Fibroblast of skin of scalp (primary cell): ENCODE measurements at places on chromosomes 5 and 9.

- peak; percentile 65 for DNase-seq
Measured at GRCh38 chr5:129771058-129771838, 23.4 kb downstream of the MINAR2 start.

- no peak for DNase-seq
Measured at GRCh38 chr5:83251849-83252248, 174.5 kb downstream of the XRCC4 start.

DNA sequence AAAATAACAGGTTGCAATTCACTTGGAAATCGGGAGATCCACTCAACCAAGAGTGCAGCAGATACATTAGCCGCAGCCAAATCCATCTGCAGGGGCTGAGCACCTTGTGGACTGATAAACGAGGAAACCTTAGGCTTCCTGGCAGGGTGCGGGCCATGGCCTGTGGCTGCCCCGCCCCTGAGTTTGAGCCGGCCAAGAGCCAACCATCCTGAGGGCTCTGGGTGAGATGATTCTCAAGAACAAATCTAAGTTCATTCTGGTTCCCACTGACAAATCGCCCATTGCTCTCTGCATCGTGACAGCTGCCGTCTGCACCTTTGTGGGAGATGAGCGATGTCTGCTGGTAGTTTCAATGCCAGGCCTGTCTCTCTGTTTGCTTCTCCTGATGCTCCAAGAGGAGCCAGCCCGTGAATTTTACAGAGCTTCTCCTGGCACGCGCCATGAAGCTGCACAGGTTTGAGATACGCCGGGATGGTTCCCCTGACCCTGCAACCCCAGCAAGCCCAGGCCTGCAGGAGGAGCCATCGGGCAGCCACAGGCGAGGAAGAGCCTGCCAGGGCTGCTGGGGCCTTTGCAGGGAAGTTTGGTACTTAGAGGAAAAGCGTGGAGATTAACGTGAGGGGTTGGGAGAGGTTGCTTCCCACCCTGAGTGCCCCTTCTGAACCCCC, 154.0 kb downstream of the OLFM1 start:
- DNase-seq, result no peak

DNA sequence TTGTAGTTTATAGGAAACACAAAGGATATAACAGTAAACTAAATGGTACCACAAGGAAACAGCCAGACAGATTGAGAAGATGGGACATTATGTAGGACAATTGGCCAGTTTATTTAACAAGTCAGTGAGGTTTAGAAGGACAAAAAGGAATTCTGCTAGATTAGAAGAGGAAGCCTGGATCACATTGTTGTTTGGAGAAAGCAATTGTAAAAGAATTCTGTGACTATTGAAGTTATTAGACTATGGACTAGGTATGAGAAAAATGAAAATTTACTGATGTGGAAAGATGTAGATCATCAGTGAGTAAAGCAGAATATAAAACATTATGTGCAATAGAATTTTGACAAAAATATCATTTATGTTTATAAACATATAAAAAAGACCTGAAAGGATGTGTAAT, 97.1 kb downstream of the CFAP95 start:
- DNase-seq, result no peak

- DNase-seq, result peak; percentile 34
Measured at GRCh38 chr5:90356622-90357021, 52.9 kb downstream of the CETN3 start.

DNA sequence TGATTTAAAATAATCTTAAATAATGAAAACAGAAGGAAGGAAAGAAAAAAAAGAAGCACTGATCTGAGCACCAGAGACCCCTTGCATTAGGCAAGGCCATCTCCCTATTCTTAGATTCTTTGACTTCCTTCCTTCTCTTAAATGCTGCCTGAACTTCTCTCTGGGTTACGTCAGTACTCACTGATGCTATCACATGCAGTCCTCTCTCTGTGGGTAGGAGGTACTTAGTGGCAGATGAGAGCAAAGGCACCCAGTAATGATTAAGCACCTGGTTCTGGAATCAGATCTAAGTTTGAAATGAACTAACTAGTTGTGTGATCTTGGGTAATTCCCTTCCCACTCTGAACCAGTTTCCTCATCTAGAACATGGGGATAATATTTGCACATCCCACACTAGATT, 110.3 kb upstream of the TBC1D2 start:
- no peak for DNase-seq

DNA sequence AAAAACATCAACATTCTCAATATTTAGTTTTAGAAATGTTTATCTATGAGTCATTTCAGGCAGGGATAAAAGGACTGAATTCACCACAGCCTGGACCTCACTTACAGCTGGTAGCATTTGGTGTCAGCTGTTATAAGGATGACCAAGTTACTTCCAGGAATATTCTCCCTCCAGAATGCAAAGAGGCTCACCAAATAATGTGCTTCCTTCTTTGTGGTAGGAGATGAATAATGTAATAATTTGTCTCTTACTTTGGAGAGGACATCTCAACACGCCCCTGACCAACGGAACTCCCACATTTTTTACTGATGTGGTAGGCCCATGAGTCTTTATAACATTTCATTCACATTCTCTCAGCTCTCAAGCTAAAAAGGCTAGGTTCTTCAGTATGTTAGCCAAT, 825.9 kb upstream of the GRAMD2B start:
- DNase-seq, result peak; percentile 63

- peak; percentile 33 for DNase-seq
Measured at GRCh38 chr5:150399524-150400211, 13.0 kb downstream of the CD74 start.

DNA sequence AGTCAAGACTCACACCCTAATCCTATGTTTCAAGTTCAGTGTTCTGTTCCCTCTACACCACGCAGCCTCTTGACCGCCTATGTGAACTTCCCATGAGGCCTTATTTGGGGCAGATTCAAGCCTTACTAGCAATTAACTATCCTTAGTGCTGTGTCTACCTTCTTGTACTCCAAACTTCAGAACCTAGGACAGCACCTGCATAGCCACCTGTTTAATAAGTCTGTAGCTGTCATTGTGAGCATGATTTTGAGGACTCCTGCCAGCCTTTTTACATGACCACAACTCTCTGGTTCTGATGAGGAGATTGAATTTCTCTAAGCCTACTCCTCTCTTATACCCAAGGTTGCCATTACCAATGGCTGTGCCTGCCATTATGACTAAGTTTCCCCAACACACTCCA, 50.8 kb upstream of the PCSK1 start:
- peak; percentile 53 for DNase-seq

DNA sequence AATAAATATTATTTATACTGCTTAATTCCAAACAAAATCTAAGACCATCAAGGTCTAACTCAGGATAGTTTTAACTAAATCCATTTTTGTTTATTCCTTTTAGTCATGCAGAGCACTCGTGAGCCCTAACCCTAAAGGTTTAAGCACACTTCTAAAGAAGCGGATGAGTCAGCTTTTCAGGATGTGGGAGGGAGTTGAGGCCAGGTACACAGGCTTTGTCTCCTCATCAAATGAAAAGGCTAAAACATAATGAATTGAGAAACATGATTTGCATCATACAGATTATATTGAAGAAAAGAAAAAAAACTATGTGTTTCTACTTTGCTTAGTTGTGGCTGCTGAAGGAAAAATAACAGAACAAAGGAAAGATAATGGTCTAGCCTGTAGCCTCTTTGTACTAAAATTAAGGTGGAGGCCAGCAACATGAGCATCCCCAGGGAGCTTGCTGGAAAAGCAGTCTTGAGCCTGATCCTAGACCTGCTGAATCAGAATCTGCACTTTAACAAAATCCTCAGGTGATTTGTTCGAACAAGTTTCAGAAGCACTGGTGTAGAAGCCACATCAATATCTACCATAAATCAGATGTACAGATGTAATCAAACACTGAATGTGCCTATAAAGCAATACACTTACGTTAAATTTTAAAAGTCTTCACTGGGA, 21.1 kb upstream of the ISCA1 start:
- no peak for DNase-seq

GRCh38 chr5:87390576-87391199, 22.0 kb downstream of the CCNH start:
- peak; percentile 31 for DNase-seq

GRCh38 chr5:82918311-82919031, 158.7 kb downstream of the TMEM167A start:
- DNase-seq, result no peak

DNA sequence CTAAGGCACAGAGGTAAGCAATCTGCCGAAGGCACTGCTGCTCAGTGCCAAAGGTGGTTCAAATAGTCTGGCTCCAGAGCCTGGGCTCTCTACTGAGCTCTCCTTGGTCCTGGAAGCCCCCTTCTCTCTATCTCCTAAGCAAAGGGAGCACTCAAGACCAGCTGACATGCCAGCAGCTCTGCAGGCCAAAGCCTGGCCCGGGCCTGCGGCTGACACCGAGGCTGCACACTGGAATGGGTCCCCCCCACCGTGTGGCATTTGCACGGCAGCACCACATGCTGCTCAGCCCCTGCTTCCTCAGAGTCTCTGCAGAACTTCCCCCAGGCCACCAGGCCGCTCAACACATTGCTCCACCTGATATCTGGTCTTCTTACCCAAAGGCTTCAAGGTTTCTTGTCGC, 57.8 kb upstream of the GOLPH3 start:
- DNase-seq, result no peak

DNA sequence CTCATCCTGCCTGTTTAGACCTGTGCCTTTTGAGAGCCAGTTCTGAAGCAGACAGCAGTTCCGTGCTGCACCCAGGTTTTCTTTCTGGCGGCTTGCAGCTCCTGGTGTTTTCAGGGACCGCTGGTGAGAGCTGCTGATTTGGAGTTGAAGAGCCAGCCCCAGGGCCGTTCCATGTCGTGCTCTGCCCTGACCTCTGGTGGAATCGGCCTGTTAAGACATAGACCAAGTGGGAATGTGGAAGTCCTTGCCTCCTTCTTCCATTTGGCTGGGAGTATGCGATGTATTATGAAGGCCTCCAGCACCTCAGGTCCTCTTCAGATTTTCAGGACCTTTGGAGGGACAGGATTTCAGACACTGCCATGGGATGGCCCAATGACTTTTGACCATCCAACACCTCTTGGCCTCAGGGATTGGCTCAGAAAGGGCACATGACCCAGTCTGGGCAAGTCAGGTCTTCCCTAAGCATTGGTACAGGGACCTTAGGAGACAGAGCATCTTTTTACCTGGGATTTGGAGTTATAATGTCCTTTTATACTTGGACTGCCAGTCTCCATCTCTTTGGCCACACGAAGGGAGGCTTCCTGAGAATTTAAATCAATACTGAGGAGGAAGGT, 136.1 kb upstream of the CLINT1 start:
- DNase-seq, result peak; percentile 77

GRCh38 chr9:121567500-121568342, 68.1 kb upstream of the GGTA1 start:
- DNase-seq, result no peak

DNA sequence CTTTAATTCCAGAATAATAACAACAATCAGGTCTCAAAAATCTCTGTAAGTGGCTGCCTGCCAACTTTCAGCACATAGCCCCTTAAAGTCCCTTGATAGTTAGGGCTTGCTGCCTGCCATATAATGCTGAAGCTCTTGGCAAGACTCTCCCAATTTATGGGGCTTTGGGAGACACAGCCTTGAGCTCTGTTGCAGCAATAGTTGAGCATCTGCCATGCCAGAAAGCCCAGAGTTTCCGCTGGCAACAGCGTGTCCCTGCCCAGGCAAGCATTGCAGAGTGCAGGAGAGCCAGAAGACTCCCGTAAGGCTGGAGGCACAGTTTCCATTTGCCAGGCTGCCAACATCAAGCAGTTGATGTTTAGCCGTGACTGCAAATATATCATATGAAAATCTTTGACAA, 678.5 kb upstream of the NUDT12 start:
- DNase-seq, result peak; percentile 34

- DNase-seq, result peak; percentile 73
Measured at GRCh38 chr5:143261748-143262392, 141.6 kb downstream of the NR3C1 start.

- DNase-seq, result peak; percentile 19
Measured at GRCh38 chr5:74579215-74579614, 61.3 kb downstream of the ENC1 start.

- DNase-seq, result peak; percentile 83
Measured at GRCh38 chr5:142900927-142901326, 130.8 kb downstream of the ARHGAP26 start.

GRCh38 chr5:61351733-61352132, 19.7 kb downstream of the ZSWIM6 start:
- no peak for DNase-seq

DNA sequence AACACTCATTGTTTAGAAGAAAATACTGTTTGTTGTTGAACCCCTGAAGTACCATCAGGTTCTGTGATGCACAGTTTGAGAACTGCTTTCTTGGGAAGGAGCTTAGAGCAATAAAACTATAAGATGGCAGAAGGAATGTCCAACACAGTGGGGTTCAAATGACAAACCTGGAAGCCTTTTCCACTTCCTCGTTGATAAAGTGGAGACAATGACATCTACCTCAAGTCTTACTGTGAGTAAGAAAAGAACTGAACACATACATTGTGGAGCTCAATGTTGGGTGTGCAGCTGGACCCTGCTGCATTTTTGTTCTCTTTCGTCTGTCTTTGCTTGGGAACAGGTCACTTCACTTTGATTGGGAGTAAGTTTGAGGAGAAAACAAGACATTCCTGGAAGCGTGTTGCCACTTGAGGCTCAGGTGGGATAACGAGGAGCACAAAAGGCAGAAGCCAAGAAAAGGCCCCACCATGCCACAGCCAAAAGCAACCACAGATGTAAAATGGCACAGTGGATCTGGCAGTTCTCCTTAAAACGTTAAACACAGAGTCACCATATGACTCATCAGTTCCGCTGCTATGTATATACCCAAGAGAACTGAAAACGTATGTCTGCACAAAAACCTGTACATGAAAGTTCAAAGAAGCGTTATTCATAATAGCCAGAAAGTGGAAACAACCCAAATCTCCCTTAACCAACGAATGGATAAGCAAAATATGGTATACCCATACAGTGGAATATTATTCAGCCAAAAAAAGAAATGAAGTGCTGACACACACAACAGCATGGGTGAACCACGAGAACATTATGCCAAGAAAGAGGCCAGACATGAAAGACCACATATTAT, 42.9 kb upstream of the SUB1 start:
- peak; percentile 47 for DNase-seq

DNA sequence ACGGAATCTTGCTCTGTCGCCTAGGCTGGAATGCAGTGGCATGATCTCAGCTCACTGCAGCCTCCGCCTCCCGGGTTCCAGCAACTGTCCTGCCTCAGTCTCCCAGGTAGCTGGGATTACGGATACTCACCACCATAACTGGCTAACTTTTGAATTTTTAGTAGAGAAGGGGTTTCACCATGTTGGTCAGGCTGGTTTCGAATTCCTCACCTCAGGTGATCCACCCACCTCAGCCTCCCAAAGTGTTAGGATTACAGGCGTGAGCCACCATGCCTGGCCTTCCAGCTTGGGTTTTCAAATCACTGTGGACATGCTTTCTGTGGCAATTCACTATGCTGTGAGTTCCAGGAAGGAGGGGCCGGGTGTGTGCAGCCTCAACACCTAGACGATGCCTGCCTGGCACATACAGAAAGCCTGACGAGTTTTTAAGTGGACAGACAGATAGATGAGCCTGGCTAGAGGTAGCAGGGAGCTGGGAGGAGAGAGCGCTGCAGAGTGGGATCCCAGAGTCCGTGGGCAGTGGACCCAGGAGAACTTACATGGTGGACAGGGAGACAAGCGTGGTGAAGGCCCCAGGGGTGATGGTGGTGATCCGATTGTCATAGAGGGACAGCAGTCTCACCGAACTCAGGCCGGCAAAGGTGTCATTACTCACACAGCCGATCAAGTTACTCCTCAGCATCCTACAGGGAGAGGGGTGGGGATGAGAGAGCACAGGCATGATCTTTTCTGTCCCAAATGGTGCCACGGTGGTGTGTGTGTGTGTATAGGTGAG, 173.4 kb upstream of the PANK3 start:
- no peak for DNase-seq
